OCI-M1 (cell line): ENCODE measurements at places on chromosomes 7 and 10.

DNA sequence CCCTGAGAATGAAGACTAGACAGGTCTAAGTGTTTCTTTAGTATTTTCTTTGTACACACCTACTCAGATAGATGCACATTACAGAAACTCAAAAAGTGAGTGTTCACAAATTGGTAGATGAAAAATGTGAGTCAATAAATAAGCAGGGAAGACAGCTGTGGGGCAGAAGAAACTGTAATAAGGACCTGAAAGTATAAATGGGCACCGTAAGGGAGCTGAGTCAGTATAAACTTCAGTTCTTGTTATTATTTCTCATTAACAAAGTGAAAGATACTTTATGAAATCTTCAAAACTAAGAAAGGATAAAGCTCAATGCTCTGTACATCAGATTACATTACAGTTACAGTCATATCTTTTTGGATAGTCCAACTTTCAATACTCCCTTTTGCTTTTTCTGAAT lies 2.5 kb downstream of the MTPN start:
- DNase-seq, result no peak

- peak; percentile 19 for DNase-seq
Measured at GRCh38 chr7:83161186-83161585, 1.5 kb downstream of the PCLO start.

GRCh38 chr7:131546583-131547141 lies 9.8 kb downstream of the PODXL start:
- peak; percentile 64 for DNase-seq

- no peak for DNase-seq
Measured at GRCh38 chr7:139695588-139695987, 82.2 kb downstream of the HIPK2 start.

GRCh38 chr7:128899392-128899791 lies 11.1 kb downstream of the KCP start:
- peak; percentile 4 for DNase-seq
